ENCODE measurements at places on chromosomes 16 and 17. TPM values are rescaled to one million over a fixed set of nuclear protein-coding genes. Genes with fewer than 3 reads are reported as not detected.
A peak's percentile ranks its signal among the peaks of the same experiment; 100 is the strongest.

HOXB7 gene
- total RNA-seq = 1.7 TPM

SLC35G6 gene
- not detected for total RNA-seq

NTN1 gene
- total RNA-seq = under 0.01 TPM

EME1 gene
- 4.5 TPM for total RNA-seq

LIG3 gene
- total RNA-seq = 41.6 TPM

CACNG1 gene
- total RNA-seq = not detected

SLC5A11 gene
- total RNA-seq = not detected

KCNH6 gene
- not detected for total RNA-seq

CRYBA1 gene
- 0.43 TPM for total RNA-seq

CES3 gene
- not detected for total RNA-seq

LASP1 gene
- 355 TPM for total RNA-seq

- DNase-seq = peak; percentile 38
Observed at GRCh38 chr17:51371732-51372151, 111.4 kb downstream of the UTP18 start.

DNA sequence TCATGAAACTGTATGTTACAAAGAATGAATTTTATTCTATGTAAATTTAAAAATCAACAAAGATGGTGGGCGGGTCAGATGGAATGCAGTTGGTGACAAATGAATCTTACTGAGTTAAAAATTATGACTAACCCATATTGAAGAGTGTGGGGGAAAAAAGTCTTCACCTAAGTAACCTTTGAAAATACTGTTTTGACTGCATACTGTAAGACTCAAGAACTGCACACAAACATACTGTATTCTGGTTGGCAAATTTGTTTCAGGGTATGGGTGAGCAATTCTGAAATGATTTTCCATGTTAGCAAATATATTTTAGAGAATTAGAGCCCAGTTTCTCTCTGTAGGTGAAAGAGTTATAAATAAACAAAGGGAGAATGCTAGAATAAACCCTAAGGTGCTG is 153.7 kb upstream of the KCNJ18 start:
- DNase-seq = no peak

DNA sequence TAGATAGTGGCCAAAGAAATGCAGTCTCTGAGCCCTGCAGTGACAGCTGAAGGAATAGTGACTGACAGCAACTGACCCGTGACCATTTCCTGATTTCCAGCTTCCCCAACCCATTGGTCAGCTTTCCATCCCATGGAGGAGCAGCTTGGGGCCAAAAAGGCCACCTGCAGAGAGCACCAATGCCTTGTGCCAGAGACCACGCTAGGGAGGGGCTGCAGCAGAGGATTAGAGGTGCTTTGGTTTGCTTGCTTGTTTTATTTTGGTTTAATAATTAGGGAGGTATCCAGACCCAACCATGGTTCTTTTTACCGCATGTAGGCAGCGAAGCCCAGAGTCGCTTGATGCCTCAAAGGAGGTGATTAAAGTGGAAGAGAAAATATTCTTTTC is 61.3 kb upstream of the SIAH1 start:
- no peak for DNase-seq

- DNase-seq = peak; percentile 30
Observed at GRCh38 chr17:10743316-10744009, 13.6 kb upstream of the TMEM220 start.

GRCh38 chr17:81656835-81657234 is 493 bp upstream of the PDE6G start:
- DNase-seq = no peak

GRCh38 chr16:56515665-56516064 is 4.2 kb downstream of the BBS2 start:
- no peak for DNase-seq

DNA sequence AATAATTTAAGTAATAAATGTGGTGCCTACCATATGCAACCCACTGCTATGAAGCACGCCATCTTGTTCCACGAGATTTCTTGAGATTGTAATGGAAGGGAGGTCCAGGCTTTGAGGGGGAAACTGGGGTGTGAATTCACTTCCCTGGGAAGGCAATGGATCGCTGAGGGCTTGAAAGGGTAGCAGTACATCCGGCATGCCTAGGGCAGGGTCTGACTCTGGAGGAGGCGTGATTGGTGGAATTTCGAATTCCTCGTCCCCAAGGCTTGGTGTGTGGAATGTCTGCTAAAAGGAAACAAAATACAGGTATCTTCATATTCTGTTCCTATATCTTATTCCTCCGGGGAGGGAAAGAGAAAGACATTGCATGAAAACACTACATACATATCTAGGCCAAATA is 83.0 kb downstream of the TOX3 start:
- no peak for DNase-seq

GRCh38 chr17:60914078-60914477 is 236.4 kb downstream of the BCAS3 start:
- peak; percentile 73 for DNase-seq

DNA sequence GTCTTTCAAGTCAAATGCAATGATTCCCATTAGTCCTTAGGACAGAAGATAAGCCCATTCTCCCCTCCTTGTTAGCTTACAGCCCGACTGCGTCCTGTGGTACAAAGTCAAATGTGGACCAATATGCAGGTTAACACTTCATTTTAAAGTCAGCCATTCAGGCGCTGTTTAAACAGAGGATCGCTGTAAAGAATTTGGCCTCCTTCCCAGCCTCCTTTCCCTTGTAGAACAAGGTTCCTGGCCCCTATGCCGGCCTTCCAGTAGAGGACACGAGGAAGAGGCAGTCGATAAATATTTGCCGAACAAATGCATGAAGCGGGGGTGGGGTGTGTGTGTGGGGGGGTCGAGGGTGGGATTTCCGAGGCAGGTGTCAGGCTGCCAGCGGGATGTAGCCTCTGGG is 4.3 kb downstream of the SDK2 start:
- DNase-seq = no peak

DNA sequence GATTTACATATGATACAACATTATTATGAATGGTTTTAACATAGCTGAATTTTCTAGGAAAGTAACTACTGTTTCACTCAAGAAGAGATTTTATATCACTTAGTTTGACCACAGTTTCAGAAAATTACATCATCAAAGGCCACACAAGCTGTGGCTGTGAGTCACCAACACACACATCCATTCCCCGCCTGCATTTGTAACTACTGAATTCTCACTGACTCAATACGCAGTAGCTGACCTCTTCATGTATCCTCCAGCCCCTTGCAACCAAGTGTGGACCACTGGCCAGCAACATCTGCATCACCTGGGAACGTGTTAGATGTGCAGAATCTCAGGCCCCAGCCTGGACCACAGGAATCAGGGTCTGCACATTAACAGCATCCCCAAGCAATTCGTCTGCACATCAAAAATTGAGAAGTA is 197.6 kb downstream of the XYLT1 start:
- peak; percentile 88 for DNase-seq

GRCh38 chr16:48487287-48487686 is 102.1 kb upstream of the SIAH1 start:
- no peak for DNase-seq

DNA sequence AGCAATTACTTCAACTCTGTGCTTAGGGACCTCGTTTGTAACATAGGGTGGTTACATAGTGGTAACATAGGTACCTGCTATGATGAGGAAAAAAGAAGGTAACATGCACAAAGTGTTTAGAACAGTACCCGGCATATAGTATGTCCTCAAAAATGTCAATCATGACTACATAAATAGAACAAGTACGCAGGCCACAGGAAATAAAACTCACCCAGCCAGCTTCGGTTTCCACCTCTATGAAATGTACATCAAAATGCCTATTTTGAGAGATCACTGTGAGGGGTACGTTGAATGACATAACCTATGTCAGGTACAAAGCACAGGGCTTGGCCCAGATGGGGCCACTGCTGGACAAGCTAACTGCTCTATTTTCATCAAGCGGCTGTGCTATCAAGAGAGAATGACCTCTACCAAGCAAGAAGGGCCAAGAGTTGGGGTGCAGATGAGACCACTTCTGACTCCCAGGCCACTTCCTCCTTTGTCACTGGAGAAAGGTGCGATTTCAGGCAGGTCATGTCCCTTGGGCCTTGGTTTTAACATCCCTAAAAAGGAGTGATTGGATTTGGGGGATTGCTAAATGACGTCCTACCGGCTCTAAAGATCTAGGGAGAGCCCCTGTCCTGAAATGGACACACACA is 45.4 kb downstream of the WSB1 start:
- no peak for DNase-seq

DNA sequence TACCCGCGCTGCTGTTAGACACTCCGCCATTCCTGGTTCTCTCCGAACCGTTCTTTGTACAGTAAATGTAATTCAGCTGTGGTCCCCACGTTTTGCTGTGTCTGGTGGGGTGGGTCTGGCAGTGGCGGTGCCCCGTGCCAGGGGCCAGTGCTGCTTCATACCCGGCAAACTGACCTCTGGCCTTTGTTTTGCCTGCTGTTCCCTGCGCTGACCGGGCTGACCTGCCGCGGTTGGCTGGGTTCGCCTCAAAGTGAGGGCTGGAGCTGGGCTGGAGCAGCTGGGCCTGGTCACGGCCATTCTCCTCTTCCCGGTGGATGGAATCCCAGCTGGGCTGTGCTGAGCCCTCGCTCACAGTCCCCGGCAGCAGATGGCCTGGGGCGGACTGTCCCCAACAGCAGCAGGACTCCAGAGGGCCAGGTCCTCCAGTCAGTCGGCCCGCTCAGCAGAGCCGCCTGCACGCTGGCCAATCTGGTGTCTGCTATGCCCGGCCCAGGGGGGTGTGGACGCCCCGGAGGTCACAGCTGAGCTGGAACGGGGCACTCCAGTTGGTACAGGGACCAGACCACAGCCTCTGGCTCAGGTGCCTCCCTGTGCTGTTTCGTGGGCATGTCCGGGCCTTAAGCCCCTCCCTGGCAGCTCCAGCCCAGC is 1.5 kb upstream of the WFIKKN1 start:
- DNase-seq = no peak

- DNase-seq = no peak
Observed at GRCh38 chr17:19730843-19731242, 14.5 kb upstream of the SLC47A2 start.

DNA sequence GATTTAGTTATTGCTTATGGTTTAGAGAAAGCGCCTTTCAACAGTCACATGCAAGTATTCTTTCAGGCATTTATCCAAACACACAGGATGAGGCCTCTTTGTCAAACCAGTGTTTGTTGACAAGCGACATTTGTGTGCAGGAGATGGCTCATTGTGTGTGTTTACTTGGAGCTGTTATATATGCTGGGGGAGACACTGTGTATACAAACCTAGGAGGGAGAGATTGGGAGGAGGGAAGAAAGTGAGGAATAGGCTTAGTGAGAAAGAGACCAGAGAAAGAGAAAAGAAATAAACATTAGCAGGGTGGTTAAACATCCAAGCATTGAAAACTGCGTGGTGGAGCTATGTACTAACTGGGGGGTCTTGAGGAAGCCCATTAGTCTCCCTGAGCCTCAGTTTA is 437.6 kb downstream of the MAF start:
- DNase-seq = no peak

GRCh38 chr17:43378766-43379165 is 20.0 kb upstream of the ARL4D start:
- no peak for DNase-seq

DNA sequence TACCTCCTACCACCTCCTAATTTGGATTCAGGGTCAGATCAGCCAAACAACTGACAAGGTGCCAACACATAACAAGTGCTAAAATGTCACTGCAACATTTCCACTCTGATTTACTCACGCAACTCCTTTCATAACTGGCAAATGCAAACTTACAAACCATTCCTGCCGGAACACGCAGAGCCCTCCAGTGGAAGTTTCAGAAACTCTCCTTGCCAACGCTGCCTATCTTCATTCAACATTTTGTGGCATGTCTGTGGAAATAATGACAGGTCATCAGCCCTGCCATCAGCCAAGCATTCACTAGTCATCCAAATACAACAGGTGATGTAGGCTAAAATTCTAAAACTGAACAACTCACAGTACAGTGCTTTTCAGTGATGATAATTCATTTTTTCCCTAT is 37.7 kb upstream of the OR3A1 start:
- DNase-seq = no peak

- no peak for DNase-seq
Observed at GRCh38 chr17:53032861-53033271, 789.9 kb upstream of the KIF2B start.

- DNase-seq = no peak
Observed at GRCh38 chr17:41741709-41742108, 7.3 kb upstream of the HAP1 start.

DNA sequence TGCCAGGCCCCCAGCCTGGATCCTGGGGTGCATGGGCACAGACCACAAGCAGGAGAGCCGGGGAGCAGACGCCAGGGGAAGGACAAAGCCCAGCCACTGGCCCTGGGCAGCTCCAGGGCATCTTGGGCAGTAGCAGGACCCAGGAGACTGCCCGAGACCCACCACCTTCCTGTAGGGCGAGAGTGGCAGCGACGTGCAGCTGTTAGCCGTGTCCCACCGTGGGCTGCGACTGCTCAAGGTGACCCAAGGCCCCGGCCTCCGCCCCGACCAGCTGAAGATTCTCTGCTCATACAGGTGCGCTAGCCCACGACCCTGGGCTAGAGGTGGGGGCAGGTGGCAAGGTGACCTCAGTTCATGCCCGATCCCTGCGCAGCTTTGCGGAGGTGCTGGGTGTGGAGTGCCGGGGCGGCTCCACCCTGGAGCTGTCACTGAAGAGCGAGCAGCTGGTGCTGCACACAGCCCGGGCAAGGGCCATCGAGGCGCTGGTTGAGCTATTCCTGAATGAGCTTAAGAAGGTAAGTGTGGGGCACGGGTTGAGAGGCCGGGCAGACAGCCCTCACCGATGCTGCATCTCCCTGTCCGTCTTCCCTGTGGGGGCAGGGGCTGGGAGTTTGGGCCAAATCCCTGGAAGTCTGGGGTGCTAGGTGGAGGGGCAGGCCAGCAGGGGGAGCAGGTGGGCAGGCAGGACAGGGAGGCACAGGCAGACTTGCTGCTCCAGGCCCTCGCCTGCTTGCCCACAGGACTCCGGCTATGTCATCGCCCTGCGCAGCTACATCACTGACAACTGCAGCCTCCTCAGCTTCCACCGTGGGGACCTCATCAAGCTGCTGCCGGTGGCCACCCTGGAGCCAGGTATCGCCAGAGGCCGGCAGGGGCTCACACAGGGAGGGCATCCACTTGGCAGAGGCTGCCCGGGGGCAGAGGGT is 13.5 kb upstream of the SMIM5 start:
- peak; percentile 25 for DNase-seq

DNA sequence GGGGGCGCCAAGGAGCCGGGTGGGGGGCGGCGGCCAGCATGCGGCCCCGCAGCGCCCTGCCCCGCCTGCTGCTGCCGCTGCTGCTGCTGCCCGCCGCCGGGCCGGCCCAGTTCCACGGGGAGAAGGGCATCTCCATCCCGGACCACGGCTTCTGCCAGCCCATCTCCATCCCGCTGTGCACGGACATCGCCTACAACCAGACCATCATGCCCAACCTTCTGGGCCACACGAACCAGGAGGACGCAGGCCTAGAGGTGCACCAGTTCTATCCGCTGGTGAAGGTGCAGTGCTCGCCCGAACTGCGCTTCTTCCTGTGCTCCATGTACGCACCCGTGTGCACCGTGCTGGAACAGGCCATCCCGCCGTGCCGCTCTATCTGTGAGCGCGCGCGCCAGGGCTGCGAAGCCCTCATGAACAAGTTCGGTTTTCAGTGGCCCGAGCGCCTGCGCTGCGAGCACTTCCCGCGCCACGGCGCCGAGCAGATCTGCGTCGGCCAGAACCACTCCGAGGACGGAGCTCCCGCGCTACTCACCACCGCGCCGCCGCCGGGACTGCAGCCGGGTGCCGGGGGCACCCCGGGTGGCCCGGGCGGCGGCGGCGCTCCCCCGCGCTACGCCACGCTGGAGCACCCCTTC is 484 bp downstream of the FZD2 start:
- peak; percentile 80 for DNase-seq

Data from fibroblast of villous mesenchyme (primary cell).